HT-29 (cell line): ENCODE measurements at places on chromosomes 5 and 9. TPM values are rescaled to one million over a fixed set of nuclear protein-coding genes. Genes with fewer than 3 reads are reported as not detected.

- no peak for DNase-seq
Measured at GRCh38 chr5:121692158-121692557, 159.5 kb upstream of the FTMT start.

- DNase-seq: no peak
Measured at GRCh38 chr9:130159915-130160670, 12.1 kb upstream of the NCS1 start.

- peak; percentile 52 for DNase-seq
Measured at GRCh38 chr9:107488375-107489143, 1.0 kb downstream of the KLF4 start.

DNA sequence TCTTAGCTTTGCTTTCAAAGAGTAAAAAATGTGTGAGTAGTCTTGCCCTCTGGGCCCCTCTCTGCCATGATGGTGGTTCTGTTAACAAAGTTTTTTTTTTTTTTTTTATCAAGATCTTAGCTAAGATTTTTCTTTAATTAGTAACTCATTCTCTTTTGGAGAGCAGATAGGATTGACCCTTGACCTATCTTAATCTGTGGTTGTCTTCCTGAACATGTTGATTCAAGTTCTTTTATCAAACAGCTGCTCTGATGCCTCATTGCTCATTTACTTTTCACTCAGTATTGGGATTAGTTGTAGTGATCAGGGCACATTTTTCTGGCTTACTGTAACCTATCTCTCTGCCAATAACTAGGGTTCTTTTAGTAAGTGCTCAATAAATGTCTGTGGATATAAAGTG lies 106.3 kb downstream of the PCSK5 start:
- DNase-seq: peak; percentile 24

GRCh38 chr5:134131165-134131564 lies 16.7 kb downstream of the TCF7 start:
- DNase-seq: no peak

- DNase-seq: no peak
Measured at GRCh38 chr9:33220681-33221567, 19.0 kb upstream of the SPINK4 start.

GRCh38 chr5:100950985-100951384 lies 47.9 kb upstream of the ST8SIA4 start:
- no peak for DNase-seq

Gene MAMDC4
- 14.9 and 29.8 TPM in 2 replicates for total RNA-seq

DNA sequence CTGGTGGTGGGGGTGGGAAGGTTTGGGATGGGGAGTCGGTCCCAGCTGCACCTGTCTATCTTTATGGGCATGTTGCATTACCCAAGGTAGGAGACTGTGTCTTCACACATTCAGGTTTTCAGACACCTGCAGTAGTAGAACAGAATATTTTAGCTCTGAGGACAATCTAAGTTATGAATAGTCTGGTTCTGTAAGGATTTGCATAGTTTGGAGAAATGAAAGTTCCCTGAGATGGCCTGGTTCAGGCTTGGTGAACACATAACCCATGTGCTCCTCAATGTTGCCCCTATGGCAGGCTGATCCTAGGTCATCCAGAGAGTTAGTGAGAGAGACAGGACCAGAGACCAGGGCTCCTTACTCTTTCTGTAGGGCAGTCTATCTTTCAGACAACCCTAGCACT lies 20.7 kb downstream of the TNFSF8 start:
- DNase-seq: no peak

DNA sequence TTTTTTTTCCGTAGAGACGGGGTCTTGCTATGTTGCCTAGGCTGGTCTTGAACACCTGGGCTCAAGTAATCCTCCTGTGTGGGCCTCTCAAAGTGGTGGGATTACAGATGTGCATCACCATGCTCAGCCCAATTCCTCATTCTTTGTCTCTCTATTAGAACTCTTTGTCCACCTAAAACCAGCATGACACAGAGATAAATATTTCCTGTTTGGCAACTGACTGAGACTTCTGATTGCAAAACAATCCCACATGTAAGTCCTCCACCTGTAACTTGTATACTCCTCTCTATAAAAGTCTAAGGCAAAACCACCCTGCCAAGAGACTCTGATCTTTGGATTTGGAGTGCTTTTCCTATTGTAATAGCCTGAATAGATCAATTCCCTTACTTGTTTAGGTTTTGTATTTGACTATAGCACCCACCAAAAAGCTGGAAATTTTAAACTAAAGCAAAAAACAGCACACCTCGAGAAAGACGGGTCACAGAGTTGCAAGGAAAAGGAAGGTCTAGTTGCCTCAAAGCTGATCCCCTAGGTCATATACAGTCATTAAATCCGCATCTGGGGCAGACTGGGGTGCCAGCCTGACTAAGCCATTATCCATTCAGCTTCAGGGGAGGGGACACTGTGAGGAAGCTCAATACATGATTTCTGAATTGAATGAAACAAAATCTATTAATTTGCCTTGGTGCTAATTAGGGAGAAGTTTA lies 13.5 kb upstream of the KIF27 start:
- DNase-seq: peak; percentile 44

Gene MEIKIN
- total RNA-seq: not detected in 2 replicates

GRCh38 chr9:5269249-5269715 lies 35.2 kb downstream of the RLN2 start:
- no peak for DNase-seq

- DNase-seq: no peak
Measured at GRCh38 chr5:110702300-110702699, 24.2 kb downstream of the TMEM232 start.

DNA sequence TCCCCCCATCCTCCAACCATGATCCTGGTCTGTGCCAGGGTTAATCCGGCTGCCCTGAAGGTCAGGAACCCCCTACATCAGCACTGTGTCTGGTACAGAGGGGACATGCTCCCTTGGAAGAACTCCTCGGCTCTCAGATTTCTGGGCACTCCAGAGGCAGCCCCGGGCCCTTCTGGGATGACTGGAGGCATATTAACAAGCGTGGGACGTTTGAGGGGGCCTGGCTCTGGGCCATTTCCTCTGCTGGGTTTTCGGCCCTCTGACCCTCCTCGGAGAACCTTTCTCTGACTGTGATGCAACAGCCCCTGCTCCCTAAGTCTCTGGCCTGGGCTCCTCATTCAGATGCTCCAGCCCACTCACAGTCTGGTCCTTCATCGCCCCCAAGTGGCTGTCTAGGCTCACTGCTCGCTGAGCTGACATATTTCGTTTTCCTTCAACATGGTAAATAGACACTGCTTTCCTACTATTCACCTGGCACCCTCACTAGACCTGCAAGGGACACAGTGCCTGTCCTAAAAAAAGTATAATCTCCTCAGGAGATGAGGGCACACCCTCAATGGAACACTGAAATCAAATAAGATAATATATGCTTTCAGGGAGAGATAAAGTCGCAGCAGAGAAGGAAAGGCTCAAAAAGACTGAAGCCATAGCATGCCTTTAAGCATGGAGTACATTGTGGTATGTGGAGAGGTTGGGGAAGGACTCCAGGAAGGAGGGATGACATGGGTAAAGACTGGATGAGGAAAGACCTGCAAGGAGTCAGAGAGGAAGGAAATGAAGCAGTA lies 404.7 kb upstream of the TRPC7 start:
- DNase-seq: peak; percentile 82

Gene PCDHB11
- total RNA-seq: 0.23 TPM in 1 of 2 replicates, not detected in the other

Gene ACOT12
- not detected in 2 replicates for total RNA-seq

- no peak for DNase-seq
Measured at GRCh38 chr5:3281366-3281765, 314.3 kb upstream of the IRX1 start.

Gene CDKN2A
- 871 and 958 TPM in 2 replicates for total RNA-seq

Gene PCDHB10
- total RNA-seq: 0.05 TPM in 1 of 2 replicates, not detected in the other

DNA sequence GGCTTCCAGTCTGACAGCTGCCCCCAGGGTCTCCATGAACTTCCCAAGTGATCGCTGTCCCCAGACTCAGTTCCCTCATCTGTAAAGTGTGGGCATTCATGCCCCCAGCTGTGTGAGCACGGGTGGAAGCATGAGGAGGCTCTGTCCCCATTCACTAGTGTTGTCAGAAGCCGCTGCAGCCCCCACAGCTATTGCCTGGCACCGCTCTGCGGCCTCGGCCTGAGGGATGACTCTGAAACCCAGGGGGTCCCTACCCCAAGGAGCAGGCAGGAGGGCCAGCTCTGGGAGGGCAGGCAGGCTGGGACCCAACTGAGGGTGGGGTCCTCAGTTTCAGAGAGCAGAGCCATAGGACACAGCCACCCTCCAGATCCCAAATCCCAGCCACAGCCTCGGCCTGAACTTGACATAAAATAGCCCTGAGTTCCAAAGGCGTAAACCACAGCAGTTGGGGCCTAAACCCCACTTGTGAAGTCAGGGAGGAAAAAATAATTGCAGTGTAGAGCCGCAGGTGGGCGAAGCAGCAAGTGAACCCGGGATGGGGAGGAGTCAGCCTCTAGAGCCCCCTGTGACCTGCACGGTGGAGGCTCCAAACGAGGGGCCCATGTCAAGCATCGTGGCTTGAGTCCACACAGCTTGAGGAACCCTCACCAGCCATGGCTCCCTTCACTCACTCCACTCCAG lies 66.0 kb upstream of the ADAMTS2 start:
- no peak for DNase-seq

- no peak for DNase-seq
Measured at GRCh38 chr5:160792281-160792680, 59.7 kb downstream of the ATP10B start.

DNA sequence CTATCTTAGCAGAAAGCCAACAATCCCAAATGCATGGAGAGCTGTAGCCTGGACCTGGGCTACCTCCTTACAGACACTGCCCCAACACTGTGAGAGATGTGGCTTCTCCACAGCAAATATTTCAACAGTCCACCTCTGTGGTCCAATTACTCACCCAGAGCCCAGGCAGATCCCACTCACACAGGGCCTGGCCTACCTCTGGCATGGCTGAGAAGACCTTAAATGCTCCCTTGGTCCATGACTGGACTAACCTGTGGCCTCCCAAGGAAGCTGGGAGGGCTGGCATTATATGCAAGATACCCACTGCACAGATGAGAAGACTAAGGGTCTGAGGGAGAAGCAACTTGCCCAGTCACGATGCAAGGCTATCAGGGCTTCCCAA lies 22.8 kb upstream of the SLC25A51 start:
- no peak for DNase-seq

- no peak for DNase-seq
Measured at GRCh38 chr9:78857373-78858225, 560.7 kb downstream of the PSAT1 start.

- DNase-seq: no peak
Measured at GRCh38 chr9:77680581-77680980, 32.5 kb upstream of the GNA14 start.

DNA sequence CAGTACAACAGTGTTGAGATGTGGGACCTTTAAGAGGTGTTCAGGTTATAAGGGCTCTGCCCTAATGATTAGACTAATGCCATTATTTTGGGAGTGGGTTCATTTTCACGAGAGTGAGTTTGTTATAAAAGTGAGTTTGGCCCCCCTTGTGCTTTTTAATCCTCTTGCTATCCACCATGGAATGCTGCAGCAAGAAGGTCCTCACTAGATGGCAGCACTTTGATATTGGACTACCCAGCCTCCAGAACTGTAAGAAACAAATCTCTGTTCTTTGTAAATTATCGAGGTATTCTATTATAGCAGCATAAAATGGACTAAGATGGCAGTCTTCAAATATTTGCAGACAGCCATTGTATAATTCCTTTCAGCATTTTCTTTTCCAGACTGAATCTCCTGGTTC lies 212.4 kb downstream of the LRRC70 start:
- peak; percentile 38 for DNase-seq

GRCh38 chr9:108109927-108110690 lies 620.5 kb upstream of the KLF4 start:
- DNase-seq: no peak

Gene BTNL3
- not detected in 2 replicates for total RNA-seq

DNA sequence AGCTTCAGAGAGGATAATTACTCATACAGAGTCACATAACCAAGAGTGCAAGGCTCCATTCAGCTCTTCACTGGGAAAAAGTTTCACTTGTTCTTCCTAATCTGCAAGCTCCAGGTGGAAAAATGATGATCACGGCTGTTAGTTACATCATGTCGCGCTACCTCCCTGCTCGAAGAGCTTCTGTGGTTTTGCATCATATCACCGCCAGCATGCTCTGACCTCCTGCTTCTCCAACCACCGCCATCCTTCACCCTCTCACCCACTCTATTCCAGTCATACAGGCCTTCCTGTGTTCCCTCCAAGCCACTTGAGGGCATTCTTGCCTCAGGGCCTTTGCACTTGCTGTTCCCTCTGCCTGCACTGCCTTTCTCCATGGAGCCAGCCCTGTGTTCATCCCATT lies 47.1 kb downstream of the COL27A1 start:
- no peak for DNase-seq

DNA sequence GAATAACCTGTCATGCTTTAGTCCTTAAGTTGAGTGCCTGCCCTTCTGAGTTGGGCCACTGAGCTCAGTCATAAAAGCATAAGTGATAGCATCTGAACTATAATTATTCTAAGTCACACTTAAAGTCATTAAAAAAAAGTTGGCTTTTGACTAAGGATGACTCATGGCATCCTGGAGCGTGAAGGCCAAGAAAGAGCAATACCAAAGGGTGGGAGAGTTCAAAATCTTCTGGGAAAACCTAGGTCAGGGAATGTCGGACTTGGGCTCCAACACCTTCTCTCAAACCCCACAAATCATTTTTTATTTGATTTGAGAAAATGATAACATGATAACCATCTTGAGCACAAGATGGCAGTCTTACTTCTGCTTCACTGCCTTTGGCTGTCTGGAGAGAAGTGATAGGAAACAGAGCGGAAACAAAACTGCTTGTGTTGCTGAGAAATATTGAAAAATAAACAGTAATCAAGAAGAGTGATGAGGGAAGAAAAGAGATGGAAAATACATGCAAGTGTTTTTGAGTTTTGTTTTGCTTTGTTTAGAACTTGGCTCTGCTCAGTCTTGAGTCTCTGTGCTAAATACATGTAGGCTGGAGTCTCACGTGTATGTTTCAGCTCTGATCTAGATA lies 16.9 kb upstream of the NTRK2 start:
- DNase-seq: peak; percentile 3

DNA sequence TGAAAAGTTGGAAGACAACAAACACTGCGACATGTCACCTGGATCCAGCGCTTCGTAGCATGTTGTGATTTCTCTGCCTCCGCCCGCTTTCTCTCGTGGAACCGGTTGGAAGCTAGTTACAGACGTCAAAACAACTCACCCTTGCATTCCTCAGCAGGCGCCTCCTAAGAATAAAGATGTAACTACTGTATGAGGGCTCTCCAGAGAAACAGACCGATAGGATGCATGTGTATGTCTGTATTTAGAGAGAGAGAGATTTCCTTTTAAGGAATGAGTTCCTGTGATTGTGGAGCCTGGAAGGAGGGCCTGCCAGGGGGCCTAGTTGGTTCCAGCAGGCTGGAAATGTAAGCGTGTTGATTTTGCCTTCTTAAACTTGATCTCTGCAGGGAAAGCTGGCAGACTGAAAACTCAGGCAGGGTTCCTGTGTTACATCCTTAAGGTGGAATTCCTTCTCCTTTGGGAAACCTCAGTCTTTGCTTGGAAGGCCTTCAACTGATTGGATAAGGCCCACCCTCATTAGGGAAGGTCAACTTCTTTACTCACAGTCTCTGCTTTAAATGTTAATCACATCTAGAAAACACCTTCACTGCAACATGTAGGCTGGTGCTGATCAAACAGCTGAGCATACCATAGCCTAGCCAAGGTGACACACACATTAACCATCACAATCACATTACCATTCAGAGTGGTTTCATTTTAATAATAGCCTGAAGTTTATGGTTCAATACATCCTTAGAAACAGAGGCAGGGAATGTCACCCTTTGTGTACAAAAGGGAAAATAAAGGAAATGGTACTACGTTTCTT lies 163.8 kb downstream of the SYK start:
- no peak for DNase-seq

- no peak for DNase-seq
Measured at GRCh38 chr9:130188860-130189481, 16.8 kb downstream of the NCS1 start.
